ENCODE measurements at places on chromosomes 1 and 21.

DNA sequence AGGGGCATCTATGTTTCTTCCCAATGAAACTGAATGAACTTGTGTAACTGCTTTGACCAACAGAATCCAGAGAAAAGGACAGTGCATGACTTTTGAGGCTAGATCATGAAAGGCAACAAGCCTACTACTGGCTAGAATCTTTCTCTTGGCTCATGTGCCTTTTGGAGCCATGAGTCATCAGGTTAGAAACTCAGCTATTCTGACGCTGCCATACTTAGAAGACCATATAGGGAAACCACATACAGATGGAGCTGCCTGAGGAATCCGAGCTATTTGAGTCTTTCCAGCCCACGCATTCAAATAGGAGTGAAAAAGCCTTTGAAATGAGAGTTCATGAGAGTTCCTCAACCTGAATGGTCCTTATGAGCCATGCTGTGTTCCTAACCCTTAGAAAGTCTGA lies 738.5 kb upstream of the CHRM3 start:
- no peak for DNase-seq

- no peak for DNase-seq
Observed at GRCh38 chr1:117608758-117609157, 2.9 kb downstream of the TENT5C start.

DNA sequence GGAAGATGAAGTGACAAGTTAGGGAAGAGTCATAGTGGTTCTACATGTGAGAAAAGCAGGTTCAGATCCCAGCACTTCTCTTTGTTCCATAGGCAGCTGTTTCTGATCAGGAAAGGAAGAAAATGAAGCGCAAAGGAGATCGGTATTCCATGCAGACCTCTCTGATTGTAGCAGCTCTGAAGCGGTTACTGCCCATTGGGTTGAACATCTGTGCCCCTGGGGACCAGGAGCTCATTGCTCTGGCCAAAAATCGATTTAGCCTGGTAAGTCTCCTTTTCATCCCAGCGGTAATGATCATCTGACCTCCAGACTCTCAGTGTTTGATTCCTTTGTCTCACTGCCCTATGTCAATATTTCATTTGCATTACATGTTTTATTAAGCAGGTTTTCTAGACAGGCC lies 173.6 kb downstream of the ZP4 start:
- no peak for DNase-seq

- no peak for DNase-seq
Observed at GRCh38 chr1:2101946-2102345, 51.7 kb downstream of the PRKCZ start.

GRCh38 chr1:24894002-24894401 lies 36.1 kb downstream of the RUNX3 start:
- DNase-seq, result no peak

DNA sequence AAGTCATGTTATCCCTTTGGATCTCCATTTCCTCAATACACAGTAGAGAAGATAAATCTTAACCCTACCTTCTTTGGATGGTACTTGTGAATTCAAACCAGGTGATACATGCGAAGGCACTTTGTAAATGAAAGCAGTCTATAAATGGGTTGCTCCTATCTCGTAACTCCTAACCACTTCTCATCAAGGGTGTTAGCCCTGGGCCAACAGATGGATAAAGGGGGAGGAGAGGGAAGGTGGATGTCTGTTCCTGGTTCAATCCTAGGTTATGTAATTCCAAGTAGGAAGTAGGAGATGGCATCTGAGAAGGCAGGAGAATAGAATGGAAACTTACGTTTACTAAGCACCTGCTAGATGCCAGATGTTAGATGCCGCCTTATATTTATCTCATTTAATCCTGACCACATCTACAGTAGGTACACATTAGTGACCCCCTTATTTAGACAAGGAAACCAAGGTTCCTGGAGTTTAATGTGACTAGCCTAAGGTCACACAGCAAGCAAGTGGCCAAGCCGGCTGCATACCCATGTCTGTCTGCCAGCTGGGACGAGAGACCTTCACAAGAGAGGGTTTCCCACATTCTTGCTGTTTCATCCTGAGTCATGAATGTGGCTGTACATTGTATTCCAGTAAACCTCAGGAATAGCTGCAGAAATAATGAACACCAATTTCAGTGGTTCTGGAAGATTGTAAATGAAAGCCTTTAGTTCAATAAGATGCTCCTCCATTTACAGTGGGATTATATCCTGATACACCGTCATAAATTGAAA lies 47.7 kb downstream of the ELAVL4 start:
- DNase-seq, result no peak

DNA sequence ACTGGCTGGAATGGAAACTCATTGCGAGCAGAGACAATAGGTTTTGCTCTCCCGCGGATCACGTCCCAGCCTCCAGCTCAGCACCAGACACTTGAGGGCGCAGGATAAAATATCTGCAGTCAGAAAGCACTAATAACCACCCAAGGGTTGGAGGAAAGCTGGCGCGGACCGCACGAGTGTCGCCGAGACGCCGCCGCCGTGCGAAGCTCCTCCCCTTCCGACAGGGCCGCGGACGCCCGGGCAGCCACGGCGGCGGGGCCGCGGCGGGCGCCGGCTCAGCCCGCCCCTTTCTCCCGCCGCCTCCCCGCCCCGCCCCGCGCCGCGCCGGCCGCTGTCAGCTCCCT lies at the start of gene CMPK1:
Gene CMPK1 (plus strand): TSS at position 213 of the 344 bp plus-strand sequence. CDS start 156 bp downstream, outside the sequence.
- DNase-seq, result peak; percentile 82

- DNase-seq, result no peak
Observed at GRCh38 chr1:11494771-11495170, 15.8 kb downstream of the DISP3 start.

DNA sequence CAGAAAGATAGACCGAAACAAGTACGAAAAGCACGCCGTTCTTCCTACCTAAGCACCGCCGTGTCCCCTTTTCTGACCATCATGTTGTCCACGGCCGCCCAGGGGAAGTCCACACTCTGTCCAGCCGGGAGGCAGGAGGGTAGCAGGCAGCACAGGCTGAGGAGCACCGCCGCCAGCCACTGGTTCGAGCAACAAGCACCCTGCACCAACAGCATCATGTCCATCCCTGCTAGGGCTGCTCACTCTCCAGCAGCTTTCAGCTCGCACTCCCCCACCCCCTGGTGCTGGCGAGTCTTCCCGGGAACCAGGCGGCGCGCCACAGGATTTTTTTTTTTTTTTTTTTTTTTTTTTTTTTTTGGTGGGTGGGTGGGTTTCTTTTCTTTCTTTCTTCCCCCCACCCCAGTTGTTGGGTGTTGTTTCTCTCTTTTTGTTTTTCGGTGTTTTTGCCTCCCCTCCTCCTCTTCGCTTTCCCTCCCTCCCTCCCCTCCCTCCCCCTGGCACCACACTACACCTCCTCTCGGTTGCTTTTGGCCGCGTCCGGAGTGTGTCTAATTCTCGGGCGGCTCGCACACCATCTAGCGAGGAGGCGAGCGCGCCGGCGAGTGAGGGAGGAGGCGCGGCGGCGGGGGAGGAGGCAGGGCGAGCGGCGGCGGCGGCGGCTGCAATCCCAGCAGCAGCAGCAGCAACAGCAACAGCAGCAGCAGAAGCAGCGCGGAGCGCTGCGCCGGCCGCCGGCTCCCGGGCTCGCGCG lies at the start of gene NEGR1:
Gene NEGR1 (minus strand): TSS at position 269 of the 751 bp plus-strand sequence.
- DNase-seq, result peak; percentile 76

GRCh38 chr1:119081700-119082099 lies 58.8 kb downstream of the WARS2 start:
- no peak for DNase-seq
